GM23248 (cell line): ENCODE measurements at places on chromosomes 3 and 15. TPM values are rescaled to one million over a fixed set of nuclear protein-coding genes. Genes with fewer than 3 reads are reported as not detected.

- H3K36me3 ChIP-seq, result no peaks in the 10 kb centered on the region
- peaks cover 18% of the 10 kb centered on the region for H3K4me1 ChIP-seq
- H3K4me3 ChIP-seq, result no peak overlapping the region
- peak; percentile 83 for DNase-seq
Measured at GRCh38 chr3:89372456-89372855, 265.0 kb downstream of the EPHA3 start.

The TMEM158 gene
- total RNA-seq, result 24.4 and 33.0 TPM in 2 replicates

- no peaks in the 10 kb centered on the region for H3K36me3 ChIP-seq
- H3K4me3 ChIP-seq, result no peak within 1 kb of the TSS
- H3K27me3 ChIP-seq, result peaks cover 25% of the 10 kb centered on the region
- H3K27ac ChIP-seq, result no peak within 1 kb of the TSS
Measured at GRCh38 chr3:122021811-122022401, at the start of gene ILDR1. Gene ILDR1 (minus strand): TSS chr3:122022247. CDS start chr3:122022077, 170 bp downstream.

The LRRIQ4 gene
- total RNA-seq, result not detected in 2 replicates

DNA sequence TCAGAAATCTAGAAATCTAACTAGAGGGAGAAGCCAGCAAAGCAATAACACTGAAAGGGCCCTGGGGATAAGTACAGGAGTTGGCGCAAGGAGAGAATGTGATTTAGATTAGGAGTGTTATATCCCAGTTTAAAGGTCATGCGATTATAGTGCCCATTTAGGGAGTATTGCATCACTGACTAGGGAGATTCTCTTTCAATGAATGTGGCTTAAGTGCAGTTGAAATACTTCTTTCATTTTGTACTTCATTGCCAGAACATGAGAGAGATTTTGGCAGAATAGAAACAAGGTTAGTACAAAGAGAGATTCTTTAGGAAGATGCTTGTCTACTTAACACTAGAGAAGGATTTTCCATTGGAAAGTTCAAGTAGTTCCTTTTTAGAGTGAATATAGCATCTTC lies 13.9 kb downstream of the ROBO2 start:
- no peak overlapping the region for H3K4me3 ChIP-seq
- H3K36me3 ChIP-seq, result no peaks in the 10 kb centered on the region
- no peak overlapping the region for H3K27ac ChIP-seq
- H3K4me1 ChIP-seq, result no peaks in the 10 kb centered on the region
- no peak for DNase-seq

GRCh38 chr3:43298292-43298691 lies 12.0 kb downstream of the SNRK start:
- no peak overlapping the region for H3K27ac ChIP-seq
- H3K4me3 ChIP-seq, result no peak overlapping the region
- DNase-seq, result no peak

DNA sequence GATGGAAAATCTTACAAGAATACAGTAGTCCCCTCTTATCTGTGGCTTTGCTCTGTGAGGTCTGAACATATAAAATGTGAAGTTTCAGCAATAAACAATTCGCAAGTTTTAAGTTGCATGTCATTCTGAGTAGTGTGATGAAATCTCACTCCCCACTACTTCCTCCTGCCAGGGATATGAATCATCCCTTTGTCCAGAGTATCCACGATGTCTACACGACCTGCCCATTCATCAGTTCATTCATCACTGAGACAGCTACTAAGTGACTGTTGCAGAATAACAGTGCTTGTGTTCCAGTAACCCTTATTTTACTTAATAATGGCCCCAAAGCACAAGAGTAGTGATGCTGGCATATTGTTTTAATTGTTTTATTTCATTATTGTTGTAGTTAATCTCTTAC lies 489.2 kb upstream of the UBE2E2 start:
- H3K4me3 ChIP-seq, result no peak overlapping the region
- peak; percentile 81 for DNase-seq
- no peaks in the 10 kb centered on the region for H3K27me3 ChIP-seq
- H3K36me3 ChIP-seq, result no peaks in the 10 kb centered on the region
- peaks cover 9% of the 10 kb centered on the region; the same call in 1 of the 2 replicates for H3K4me1 ChIP-seq

GRCh38 chr3:147812186-147812911 lies 403.2 kb downstream of the ZIC1 start:
- peaks cover 13% of the 10 kb centered on the region for H3K4me1 ChIP-seq
- no peaks in the 10 kb centered on the region for H3K36me3 ChIP-seq
- H3K4me3 ChIP-seq, result no peak overlapping the region
- peak; percentile 9 for DNase-seq

DNA sequence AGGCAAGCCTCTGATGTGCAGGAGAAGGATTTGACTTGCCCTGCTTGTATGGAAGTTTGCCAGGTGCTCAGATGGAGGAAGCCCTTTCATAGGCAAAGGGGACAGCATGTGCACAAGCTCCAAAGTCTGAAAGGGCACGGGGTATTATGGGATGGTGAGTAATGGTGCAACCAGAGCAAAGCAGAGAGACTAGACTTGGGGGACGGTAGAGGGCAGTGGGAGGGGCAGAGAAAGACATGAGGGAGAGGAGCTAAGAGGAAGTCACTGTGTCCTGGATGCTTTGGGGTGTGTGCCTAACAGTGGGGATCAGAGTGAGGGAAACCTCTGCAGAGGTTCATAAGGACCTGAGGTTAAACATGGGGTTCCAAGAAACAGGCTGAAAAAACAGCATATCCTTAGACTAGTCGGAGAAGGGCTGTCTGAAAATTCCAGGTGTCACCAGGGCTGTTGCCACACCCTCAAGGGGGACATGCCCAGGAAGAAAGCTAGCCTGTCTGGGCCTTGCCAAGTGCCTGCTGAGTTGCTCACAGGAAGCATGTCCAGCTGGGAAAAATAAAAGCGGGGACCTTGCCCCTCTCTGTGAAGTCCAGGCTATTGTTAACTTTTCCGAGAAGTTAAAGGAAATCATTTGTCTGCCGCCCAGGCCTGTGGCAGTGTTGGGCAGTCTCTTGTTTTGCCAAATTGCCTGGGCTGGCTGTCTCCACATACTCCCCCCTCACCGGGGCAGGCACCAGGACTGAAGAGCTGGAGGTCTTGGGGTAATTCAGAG lies 47.1 kb downstream of the HRH1 start:
- H3K4me3 ChIP-seq, result no peak overlapping the region
- H3K4me1 ChIP-seq, result peaks cover 28% of the 10 kb centered on the region
- H3K36me3 ChIP-seq, result no peaks in the 10 kb centered on the region
- H3K27ac ChIP-seq, result 0 out of 2 replicates have a peak overlapping the region, but pooled peaks have one; percentile 26
- H3K27me3 ChIP-seq, result no peaks in the 10 kb centered on the region

GRCh38 chr15:80695099-80695910 lies at the start of gene ABHD17C:
Gene ABHD17C (plus strand): TSS chr15:80695310. CDS start chr15:80695430, 120 bp downstream.
- no peaks in the 10 kb centered on the region for H3K36me3 ChIP-seq
- H3K27me3 ChIP-seq, result no peaks in the 10 kb centered on the region
- 0 out of 2 replicates have a peak within 1 kb of the TSS, but pooled peaks have one; percentile 35 for H3K27ac ChIP-seq
- DNase-seq, result peak; percentile 84

The SST gene
- total RNA-seq, result 1.6 TPM in 1 of 2 replicates, not detected in the other

- H3K27me3 ChIP-seq, result no peaks in the 10 kb centered on the region
- DNase-seq, result peak; percentile 10
- H3K27ac ChIP-seq, result no peak overlapping the region
- H3K4me1 ChIP-seq, result no peaks in the 10 kb centered on the region
- peak overlapping the region; percentile 99 for H3K4me3 ChIP-seq
Measured at GRCh38 chr3:172476347-172476746, 28.1 kb upstream of the GHSR start.

DNA sequence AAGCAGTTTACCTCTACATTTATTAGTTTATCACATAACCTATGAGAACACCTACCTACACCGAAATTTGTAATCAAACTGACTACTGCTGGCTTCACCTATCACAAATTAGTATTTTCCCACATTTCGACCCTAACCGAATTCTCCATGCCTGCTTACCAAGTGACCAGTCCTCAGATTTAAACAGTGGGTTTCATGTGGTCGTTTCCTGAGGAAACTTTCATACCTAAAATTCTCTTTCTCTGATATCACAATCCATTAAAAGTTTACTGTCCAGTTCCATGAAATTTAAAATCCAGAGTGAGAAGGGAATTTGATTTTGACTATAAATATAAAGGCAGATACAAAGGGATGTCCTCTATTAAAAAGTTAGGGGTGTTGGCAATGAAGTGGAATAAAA lies 1.9 kb downstream of the PLOD2 start:
- H3K4me3 ChIP-seq, result peak overlapping the region; percentile 95
- peak; percentile 27 for DNase-seq
- H3K36me3 ChIP-seq, result no peaks in the 10 kb centered on the region
- H3K4me1 ChIP-seq, result peaks cover 54% of the 10 kb centered on the region
- H3K27ac ChIP-seq, result peak overlapping the region; percentile 91

- H3K36me3 ChIP-seq, result peaks cover 13% of the 10 kb centered on the region; the same call in 1 of the 2 replicates
- no peak overlapping the region for H3K27ac ChIP-seq
- H3K27me3 ChIP-seq, result no peaks in the 10 kb centered on the region
- no peak overlapping the region for H3K4me3 ChIP-seq
Measured at GRCh38 chr15:65100442-65100841, 14.6 kb downstream of the UBAP1L start.

DNA sequence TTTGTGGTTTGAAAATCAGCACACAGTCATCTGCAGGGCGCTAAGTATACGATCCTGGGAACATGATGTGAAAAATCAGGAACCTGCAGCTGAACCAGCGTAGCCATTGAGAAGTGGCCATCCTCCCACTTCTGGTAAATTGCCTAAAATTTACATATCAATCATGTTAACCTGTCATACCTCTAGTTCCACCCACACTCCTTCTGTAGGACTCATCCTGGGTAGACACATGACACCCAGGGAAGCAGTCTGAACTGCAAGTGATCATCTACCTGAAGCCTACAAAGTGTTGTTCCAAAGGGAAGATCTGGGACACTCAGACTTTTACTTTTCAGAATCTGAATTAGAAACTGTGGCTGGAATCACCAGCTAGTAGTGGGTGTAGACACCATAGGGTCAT lies 5.5 kb upstream of the PSMD6 start:
- peaks cover 14% of the 10 kb centered on the region for H3K4me1 ChIP-seq
- no peak for DNase-seq
- H3K4me3 ChIP-seq, result no peak overlapping the region
- H3K27ac ChIP-seq, result no peak overlapping the region

The CPLX3 gene
- total RNA-seq, result not detected in 2 replicates

- no peak overlapping the region for H3K4me3 ChIP-seq
- H3K27me3 ChIP-seq, result 0 out of 2 replicates have a peak, but pooled peaks cover 13% of the 10 kb centered on the region
- no peak for DNase-seq
- H3K27ac ChIP-seq, result no peak overlapping the region
Measured at GRCh38 chr3:122084799-122085198, 29.6 kb downstream of the CD86 start.

- H3K4me1 ChIP-seq, result no peaks in the 10 kb centered on the region
- no peak overlapping the region for H3K27ac ChIP-seq
- no peak overlapping the region for H3K4me3 ChIP-seq
- peaks cover 55% of the 10 kb centered on the region for H3K27me3 ChIP-seq
- H3K36me3 ChIP-seq, result no peaks in the 10 kb centered on the region
- no peak for DNase-seq
Measured at GRCh38 chr3:186511245-186511644, 32.9 kb downstream of the CRYGS start.

DNA sequence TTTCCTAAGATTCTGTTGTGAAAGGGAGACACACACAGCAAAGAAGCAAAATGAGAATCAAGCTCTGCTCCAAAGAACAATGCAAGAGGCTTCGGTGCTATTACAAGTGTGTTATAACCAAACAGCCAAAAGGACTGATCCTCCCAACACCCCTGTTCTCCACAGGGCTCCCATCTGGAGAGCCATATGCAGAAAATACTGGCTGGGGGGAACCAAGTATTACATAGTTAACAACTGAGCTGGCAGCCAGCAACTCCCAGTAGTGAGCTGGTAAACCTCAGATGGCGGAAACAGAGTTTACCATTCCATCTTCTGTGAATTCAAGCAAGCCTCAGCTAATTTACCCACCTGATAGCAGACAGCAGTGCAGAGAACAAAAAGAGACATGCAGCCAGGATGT lies 156.4 kb downstream of the NTRK3 start:
- no peak overlapping the region for H3K4me3 ChIP-seq
- DNase-seq, result no peak
- no peaks in the 10 kb centered on the region for H3K4me1 ChIP-seq
- H3K27ac ChIP-seq, result no peak overlapping the region
- no peaks in the 10 kb centered on the region for H3K36me3 ChIP-seq
- H3K27me3 ChIP-seq, result no peaks in the 10 kb centered on the region

- no peaks in the 10 kb centered on the region for H3K27me3 ChIP-seq
- peaks cover 21% of the 10 kb centered on the region for H3K4me1 ChIP-seq
- no peak overlapping the region for H3K4me3 ChIP-seq
Measured at GRCh38 chr3:64666171-64666588, 21.6 kb downstream of the ADAMTS9 start.

The CCDC39 gene
- total RNA-seq, result not detected in 2 replicates

DNA sequence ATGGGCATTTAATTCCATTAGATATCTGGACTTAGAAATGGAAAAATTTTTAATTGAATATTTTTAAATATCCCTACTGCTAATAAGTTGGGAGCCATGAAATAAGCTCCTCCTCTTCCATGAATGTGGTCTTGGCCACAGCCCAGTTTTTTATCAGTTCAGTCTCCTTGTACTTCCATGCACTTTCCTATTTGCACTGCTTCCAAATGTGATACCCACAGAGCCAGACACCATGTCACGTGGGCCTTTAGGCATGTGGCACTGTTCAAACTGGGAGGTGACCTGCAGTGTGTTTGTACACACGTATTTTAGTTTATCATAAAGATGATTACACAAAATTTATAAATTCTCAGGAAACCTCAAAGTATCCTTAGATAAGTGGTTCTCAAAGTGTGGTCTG lies 80.1 kb upstream of the DGKG start:
- peaks cover 23% of the 10 kb centered on the region for H3K27me3 ChIP-seq
- no peak overlapping the region for H3K4me3 ChIP-seq
- H3K27ac ChIP-seq, result no peak overlapping the region
- H3K36me3 ChIP-seq, result no peaks in the 10 kb centered on the region
- no peak for DNase-seq
- H3K4me1 ChIP-seq, result no peaks in the 10 kb centered on the region

GRCh38 chr3:13135811-13136321 lies 62.6 kb upstream of the IQSEC1 start:
- H3K4me1 ChIP-seq, result no peaks in the 10 kb centered on the region
- H3K27ac ChIP-seq, result no peak overlapping the region
- H3K4me3 ChIP-seq, result no peak overlapping the region
- no peak for DNase-seq
- H3K36me3 ChIP-seq, result no peaks in the 10 kb centered on the region

DNA sequence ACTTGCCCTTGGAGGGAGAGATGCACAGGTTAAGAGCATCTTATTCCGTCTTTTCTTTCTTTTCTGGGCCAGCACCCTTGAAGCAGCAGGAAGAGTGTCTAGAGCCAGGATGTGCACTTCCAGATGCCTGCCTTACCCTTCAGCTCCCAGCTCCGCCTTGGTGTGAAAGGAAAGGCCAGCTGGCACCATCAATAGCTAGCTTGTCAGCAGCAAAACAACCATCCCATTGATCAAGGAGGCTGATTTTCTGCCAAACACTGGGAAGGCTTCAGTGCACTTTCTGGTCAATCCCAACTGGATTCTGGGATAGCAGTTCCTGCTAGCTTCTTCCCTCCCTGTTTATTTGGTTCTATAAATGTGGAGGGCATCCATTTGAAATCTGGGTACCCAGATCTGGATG lies 110.9 kb upstream of the GALNT15 start:
- peaks cover 76% of the 10 kb centered on the region for H3K4me1 ChIP-seq
- no peak overlapping the region for H3K4me3 ChIP-seq
- no peaks in the 10 kb centered on the region for H3K27me3 ChIP-seq
- no peak for DNase-seq
- no peak overlapping the region for H3K27ac ChIP-seq
